ENCODE measurements at places on chromosomes 3 and 15.

- peak; percentile 87 for DNase-seq
These were observed 10.0 kb downstream of the BMF start for GRCh38 chr15:40098489-40099261.

DNA sequence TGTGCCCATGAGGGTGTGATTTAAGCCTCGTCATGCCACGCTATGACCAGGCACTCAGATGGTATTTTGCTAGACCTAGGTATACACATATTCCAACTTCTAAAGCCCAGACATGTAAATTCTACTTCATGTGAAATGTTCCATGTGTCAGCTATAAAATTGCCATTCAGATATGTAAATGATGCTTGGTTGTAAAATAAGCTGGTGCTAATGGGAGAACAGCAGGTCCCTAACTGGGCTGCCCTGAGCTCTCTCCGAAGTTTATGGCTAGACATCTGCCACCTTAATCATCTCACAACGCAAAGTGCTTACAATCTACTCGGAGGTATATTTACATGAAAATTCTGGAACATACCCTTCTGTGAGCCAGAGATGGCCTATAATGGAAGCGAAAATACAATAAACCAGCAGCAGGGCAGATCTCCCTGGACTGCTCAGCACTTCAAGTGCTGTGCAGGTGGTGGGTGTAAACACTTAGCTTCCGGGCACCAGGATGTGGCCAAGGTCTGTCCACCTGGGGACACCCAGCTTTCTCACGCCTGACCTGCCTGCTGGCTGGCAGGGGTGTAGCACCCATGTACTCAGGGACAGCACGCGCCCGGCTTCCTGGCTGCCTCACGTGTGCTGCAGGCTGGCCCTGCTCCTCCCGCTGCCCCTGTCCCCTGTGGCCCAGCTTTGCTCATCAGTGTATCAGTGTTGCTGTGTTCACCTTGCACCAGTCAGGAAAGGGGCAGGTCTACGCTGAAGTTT lies 82.0 kb downstream of the CHDH start:
- DNase-seq = no peak

GRCh38 chr3:156264771-156265170 lies 144.4 kb downstream of the KCNAB1 start:
- no peak for DNase-seq

DNA sequence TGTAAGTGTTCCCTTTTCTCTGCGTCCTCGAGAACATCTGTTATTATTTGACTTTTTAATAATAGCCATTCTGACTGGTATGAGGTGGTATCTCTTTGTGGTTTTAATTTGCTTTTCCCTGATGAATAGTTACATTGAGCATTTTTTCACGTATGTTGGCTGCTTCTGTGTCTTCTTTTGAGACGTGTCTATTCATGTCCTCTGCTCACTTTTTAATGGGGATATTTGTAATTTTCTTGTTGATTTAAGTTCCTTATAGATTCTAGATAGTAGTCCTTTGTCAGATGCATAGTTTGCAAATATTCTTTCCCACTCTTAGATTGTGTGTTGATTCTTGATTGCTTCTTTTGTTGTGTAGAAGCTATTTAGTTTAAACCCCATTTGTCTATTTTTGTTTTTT lies 179.2 kb downstream of the DOCK3 start:
- no peak for DNase-seq

DNA sequence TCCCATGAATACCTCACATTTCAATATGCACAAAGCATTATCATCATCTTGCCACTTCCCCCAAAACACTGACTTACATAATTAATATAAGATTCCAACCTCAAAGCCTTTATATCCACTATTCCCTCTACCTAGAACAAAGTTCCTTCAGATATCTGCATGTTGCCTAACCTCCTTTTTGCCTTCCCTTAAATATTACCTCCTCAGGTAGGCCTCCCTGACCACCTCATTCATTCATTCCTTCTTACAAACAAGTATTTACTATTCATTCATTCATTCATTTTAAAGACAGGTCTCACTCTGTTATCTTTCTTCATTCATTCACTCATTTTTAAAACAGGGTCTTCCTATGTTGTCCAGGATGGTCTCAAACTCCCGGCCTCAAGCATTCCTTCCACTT lies 18.6 kb downstream of the DYNC1LI1 start:
- DNase-seq = no peak

GRCh38 chr3:177348974-177349373 lies 151.7 kb upstream of the TBL1XR1 start:
- no peak for DNase-seq

DNA sequence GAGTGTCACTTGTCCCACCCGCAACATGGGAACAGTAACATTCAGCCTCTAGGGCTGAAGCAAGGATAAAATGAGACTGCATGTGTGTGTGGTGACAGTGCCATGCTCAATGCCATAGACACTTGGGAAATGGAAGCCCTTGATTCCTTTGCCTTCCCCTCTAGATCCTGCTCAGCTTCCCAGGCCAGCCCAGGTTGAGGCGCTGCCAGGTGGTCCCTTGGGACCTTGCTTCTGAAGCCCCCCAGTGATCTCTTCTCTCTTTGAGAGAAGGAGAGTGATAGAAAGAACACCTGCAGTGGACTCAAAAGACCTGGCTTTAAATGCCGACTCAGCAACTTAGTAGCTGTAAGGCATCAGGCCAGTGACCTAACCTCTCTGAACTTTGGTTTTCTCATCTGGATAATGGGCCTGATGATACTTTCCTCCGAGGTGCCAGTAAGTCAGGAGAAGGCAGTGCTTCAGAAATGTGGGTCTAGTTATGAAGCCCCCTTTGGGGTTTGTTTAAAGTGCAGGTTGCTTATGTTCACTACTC lies 144.5 kb downstream of the RPLP1 start:
- no peak for DNase-seq

- no peak for DNase-seq
These were observed 404.8 kb upstream of the RORA start for GRCh38 chr15:61633951-61634350.

DNA sequence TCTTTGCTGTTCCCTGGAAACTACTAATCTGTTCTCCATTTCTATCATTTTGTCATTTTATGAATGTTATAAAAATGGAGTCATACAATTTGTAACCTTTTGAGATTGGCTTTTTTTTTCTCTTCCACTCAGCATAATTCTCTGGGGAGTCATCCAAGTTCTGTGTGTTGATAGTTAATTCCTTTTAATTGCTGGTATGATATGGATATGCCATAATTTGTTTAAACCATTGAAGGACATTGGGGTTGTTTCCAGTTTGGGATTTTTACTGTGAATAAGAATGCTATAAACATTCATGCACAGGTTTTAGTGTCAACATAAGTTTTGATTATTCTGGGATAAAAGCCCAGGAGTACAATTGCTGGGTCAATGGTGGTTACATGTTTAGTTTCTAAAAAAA lies 279.4 kb downstream of the WNT5A start:
- DNase-seq = no peak

DNA sequence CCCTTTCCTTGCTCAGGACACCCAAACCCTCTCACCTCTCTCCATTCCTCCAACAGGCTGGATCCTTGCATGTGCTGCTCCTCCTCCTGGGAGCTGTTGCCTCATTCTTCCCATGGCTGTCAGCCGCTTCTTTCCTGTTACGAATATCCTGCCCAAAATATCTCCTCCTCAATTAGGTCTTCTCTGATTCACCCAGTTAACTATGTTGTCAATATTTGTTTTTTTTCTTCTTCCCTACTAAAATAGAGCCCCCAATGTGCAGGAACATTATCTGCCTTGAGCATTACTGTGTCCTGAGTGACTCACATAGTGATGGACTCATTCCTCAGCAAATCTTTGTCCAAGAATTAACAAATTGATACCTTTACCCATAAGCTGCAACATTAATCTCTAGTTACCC lies 357.2 kb downstream of the CLSTN2 start:
- DNase-seq = no peak

- DNase-seq = no peak
These were observed 43.4 kb downstream of the ST3GAL6 start for GRCh38 chr3:98806521-98806920.

DNA sequence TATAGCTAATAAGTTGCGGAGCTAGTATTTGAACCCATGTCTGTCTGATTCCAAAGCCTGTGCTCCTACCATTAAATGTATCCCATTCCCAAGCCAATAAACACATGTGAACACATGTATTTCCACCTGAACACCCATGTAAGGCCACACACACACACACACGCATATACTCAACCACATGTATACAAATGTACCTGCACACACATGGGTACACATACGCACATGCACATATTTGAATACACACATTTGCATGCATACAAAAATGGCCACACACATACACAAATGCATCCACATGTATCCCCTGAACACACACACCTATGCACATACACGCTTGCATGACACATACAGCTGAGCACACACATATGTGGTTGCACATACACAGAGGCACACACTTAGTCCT lies 5.4 kb upstream of the MRPS22 start:
- DNase-seq = no peak

- DNase-seq = no peak
These were observed 70.0 kb downstream of the MEF2A start for GRCh38 chr15:99635794-99636193.

DNA sequence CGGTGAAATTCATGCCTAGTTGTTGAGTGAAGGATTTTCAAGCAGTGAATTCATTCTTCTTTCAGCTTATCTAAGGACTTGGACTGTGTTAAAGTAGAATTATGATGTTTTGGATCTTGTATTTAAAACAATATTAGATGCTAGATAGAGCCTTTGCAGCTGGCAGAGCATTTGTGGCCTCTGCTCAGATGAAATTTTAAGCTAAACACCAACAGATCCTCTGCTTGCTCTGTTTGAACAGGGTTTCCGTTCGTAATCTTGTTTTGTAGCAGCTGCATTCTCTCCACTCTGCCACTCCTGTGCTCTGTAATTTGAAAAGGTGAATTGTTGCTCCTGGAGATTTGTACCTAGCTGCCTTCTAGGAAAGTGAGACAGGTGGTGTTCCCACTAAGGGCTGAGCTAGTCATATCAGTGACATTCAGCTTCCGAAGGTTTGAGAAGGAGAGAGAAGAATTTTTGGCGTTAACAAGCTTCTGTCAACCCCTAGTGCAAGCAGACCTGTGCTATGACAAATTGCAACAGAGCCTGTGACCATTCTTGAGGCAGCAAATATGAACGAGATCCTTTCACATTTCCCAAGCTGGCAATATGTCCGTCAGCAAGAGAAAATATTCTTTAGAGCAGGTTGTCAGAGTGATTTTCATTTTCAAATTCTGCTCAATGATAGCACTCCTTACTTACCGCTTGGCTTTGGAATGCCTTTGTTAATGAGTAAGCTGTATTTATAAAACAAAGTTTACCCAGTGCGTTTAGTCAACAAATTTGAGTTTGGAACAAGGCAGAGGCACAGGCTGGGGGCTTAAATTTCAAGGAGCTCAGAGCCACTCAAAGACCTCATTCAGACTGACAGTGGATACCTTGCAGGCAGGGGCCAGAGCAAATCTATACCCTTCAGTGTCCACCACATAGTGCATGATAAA lies 5.3 kb downstream of the CHST2 start:
- DNase-seq = no peak

DNA sequence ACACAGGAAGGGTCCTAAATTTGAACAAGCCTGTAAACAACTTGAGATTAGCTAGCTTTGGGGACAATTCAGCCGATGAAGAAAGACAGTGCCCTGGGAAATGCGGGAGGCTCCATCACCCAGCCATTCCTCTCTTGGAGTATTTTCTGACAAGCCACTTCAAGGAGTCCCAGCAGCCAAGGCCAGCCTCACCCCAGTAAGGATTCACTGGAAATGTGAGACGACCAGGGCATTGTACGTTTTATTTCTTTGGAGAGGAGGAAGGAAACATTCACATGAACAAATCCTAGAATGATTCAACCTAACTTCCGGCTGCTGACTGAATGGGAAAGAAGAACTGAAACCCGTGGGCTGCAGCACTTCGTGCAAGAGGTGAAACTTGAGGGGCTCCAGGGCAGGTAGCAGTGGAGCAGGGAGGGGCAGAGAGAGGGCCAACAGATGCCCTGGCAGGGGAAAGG lies 116.4 kb upstream of the ARHGEF3 start:
- peak; percentile 83 for DNase-seq

- DNase-seq = no peak
These were observed 57.5 kb downstream of the MED12L start for GRCh38 chr3:151142929-151143328.

Measured in activated CD8-positive, alpha-beta T cell treated with anti-CD3 and anti-CD28 coated beads for 36 hours (primary cell).